ENCODE measurements at places on chromosomes 6 and 20.

DNA sequence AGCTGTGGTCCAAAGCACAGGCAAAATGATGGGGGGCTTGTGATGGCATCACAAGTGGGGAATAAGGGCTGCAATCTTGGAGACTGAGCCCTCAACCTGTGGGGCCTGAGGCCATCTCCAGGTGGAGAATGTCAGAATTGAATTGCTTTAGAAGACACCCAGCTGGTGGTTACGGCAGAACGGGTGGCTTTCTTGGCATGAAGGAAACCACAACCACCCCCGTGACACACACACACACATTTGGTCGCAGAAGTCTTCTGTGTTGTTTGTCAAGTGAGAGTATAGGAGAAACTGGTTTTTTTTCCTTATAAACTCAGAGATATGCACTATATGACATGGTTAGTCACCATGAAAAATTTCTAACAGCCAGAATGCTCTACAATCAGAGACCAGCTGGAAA, 139.5 kb upstream of the CDH4 start:
- DNase-seq: no peak

DNA sequence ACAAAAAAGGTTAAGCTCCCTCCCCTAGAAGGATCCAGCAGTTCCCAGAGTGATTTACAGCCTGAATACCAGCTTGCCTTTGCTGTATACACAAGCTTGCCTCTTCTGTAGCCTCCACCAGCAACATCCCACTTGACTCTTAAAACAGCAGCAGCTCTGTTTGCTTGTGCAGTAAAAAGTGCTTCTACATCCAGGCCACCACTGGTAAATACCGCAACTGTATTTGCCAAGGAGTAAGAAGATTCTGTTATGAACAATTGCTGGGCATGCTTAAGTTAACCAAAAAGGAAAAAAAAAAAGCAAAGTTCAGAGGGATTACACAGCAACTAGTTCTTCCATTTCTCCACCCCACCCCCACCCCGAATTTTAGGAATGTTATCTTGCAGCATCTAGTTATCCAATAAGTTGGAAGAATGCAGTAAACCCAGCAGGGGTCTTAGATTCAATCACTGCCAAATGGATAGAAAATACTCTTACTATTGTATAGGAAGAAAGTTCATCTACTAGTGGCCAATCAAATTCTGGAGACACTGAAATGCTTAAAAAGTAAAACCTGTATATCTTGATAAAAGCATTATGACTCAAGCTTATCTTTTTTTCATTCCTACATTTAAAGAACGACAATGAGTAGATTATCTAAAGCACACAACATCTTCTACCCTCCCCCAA, 4.8 kb downstream of the SALL4 start:
- no peak for DNase-seq

DNA sequence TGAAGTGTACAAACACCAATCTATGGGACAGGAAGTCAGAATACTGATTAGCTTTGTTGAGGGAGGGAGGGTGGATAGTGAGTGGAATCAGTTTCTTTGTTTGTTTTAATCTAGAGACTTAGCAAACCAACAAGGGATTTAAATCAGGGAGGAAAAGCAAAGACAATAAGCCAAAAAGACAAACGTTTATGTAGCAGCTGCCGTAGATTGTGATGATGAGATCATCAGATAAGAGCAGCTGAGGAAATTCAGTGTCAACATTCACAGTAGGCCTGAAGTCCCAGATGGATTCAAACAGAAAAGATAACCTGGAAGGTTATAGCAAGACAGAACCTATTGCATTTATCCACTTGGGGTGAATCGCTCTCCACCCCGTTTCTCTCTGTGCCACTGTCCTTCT, 104.9 kb upstream of the SYNDIG1 start:
- DNase-seq: no peak

- DNase-seq: no peak
These were observed 2.1 kb downstream of the NQO2 start for GRCh38 chr6:3001773-3002293.

DNA sequence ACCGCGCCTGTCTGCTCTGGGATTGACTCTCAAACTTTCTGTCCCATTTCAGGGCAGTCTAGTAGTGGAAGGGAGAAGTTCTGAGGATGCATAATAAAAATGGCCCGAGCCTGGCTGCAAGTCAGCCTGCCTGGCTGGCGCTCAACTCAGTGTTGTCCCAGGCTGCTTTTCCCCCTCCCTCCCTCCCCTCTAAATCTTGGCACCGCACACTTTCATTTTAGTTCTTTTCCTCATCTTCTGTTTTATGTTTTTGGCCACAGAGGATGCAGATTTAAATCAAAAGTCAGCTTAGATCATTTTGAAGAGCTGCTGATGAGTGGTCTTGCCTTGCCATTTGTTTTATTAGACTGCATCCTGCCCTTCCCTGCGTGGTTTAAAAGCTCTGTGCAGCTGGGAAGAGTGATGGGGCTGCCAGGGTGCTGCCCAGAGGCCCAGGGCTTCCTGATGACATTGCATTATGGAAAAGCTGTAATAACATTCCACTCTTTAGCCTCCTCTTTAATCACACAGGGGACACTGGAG, 6.5 kb upstream of the UQCC2 start:
- DNase-seq: no peak

DNA sequence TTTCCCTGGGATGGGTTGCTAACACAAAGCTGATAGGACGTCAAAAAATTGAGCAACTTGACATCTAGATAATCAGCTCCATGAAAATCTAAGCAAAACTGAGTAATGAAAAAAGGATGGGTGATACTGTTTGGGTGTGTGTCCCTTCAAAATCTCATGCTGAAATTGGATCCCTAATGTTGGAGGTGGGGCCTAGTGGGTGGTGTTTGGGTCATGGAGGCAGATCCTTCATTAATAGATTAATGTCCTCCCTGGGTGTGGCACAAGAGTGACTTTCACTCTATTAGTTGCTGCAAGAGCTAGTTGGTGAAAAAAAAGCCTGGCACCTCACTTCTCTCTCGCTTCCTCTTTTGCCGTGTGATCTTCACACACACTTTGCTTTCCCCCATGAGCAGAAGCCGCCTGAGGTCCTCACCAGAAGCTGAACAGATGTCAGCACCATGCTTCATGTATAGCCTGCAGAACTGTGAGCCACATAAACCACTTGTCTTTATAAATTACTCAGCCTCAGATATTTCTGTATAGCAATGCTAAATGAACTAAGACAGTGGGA, 160.9 kb downstream of the FRK start:
- DNase-seq: no peak

DNA sequence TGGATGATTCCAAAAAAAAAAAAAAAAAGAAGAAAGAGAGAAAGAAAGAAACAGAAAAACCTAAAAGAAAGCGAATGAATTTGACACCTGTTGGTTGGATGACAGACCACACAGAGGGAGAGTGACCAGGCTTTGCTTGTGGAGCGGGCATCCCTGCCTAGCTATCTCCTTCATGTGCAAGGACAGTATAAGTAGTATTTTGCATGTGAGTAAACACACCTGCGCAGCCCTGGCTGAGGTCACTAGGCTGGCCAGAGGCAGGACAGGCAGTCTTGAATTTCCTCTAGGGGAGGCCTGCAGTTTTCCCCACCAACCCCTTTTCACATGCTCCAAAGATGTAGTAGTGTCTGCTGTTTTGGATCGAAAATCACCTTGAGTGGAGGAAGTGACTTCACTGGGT, 126.4 kb downstream of the CCDC170 start:
- DNase-seq: no peak
